ENCODE measurements at places on chromosomes 1 and 21.

- DNase-seq = no peak
These were observed 425 bp downstream of the DDR2 start for GRCh38 chr1:162632698-162633080.

GRCh38 chr1:212944229-212944901 lies 6.0 kb upstream of the VASH2 start:
- no peak for DNase-seq

- DNase-seq = no peak
These were observed 163.2 kb downstream of the ZBTB18 start for GRCh38 chr1:244214009-244214967.

DNA sequence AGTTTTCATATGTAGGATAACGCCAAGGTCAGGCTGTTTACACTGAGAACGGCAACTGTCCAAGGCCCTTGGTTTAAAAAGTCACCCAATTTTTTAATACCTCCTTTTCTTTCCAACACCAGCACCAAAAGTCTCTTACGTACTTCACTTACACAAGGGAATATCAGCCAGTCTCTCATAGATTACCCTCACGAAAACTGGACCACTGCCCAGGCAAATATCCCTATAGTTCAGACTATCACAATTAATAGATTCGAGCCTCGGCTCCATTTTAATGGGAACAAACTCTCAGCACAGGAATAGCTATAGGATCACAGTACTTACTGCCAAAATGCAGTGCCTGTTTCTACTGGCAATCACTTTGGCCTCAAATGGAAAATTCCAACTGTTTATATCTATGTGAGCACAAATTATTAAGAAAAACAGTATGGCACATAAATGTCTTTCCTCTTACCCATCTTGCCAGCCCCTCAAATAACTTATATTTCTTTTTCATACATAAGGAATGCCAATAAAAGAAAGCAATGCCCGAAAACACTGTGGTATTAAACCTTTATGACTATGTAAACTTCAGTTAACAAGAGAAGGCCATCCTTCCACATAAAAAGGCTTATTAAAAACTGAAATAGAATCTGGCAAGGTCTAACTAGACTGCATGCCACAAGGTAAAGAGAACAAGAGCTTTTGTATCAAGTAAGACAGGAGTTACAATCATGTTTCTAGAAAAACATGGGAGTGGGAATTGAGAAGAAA lies 97.8 kb downstream of the SLC45A1 start:
- DNase-seq = no peak

DNA sequence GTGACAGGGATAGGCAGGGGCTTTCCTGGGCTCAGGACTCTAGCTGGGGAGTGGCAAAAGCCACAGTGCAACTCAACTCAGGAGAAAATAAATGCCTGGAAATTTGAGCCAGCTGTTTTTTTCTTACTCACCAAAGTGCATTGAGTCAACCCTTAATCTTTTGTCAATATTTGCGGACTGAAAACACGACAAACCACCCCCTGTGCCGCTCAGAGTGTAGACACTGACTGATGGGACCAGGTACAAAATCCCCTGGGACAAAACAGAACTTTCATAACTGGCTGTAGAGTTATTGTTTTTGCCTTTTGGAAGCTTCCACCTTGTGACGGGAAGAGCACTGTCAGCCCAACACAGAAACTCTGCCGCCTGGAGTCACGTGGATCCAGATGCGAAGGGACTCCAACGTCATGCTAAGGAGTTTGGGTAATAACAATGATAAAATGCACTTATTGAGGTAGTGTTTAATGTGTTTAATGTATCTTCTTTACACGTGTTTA lies 164.6 kb downstream of the PLPP3 start:
- DNase-seq = no peak

DNA sequence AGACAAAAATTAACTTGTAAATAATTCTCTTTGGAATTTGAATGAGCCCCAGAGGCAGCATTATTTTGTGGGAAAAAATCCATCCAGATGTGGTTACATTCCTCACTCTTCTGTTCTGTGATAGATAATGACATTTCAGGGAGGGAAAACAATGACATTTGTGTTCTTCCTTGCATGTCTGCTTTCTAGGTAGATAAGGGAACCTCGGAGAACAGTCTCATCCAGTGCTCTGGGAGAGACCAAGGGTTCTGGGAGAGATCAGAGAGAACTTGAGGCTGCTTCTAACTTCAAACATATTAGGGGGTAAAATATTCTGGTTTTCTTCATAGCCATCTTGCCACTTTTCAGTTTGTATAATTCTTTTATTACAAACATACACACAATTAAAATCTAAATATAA lies 269.2 kb downstream of the NEGR1 start:
- DNase-seq = no peak

GRCh38 chr1:61388566-61388965 lies 306.2 kb downstream of the NFIA start:
- no peak for DNase-seq

DNA sequence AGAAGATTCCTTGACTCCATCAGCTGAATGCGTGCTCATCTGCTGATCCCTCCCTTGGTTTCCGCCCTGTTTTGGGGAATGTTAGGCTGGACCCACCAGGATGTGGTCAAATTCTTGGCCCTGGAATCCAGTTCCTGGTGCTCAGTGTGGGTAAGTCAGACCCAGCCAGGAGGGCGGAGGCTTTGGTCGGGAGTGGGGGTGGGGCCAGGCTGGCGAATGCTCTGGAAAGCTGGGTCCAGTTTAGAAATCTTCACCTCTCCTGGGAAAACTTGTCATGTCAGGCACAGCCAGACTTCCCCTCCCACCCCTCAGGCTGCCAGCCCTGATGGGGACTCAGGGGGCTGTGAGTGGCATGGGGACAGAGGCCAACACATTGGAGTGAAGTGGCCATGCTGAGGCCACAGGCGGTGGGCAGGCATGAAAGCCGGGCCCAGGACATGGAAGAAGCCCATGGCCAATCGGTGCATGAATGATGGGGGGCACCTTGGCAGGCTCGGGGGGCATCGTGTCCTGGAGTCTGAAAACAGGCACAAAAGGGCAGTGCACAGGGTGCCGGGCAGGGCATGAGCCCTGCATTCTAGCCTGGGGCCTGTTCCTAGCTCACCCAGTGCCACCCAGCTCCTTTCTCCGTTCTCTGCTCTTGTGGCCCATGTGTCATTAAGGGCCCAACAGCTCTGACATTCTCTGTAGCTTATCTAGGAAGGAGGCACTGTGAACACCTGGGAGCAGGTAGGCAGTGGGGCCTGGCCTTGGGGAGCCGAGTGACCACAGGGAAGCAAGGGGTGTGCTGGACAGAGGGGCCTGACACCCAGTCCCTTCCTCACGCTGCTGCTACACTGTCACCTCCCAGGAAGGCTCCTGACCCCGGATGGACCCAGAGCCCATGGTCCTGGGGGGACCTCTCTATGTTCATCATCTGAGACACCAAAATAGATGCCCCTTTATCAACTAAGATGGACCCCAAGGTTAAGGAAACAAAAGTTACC lies 14.6 kb upstream of the PADI1 start:
- no peak for DNase-seq

- DNase-seq = no peak
These were observed 276.1 kb downstream of the RPS6KC1 start for GRCh38 chr1:213327017-213327667.

DNA sequence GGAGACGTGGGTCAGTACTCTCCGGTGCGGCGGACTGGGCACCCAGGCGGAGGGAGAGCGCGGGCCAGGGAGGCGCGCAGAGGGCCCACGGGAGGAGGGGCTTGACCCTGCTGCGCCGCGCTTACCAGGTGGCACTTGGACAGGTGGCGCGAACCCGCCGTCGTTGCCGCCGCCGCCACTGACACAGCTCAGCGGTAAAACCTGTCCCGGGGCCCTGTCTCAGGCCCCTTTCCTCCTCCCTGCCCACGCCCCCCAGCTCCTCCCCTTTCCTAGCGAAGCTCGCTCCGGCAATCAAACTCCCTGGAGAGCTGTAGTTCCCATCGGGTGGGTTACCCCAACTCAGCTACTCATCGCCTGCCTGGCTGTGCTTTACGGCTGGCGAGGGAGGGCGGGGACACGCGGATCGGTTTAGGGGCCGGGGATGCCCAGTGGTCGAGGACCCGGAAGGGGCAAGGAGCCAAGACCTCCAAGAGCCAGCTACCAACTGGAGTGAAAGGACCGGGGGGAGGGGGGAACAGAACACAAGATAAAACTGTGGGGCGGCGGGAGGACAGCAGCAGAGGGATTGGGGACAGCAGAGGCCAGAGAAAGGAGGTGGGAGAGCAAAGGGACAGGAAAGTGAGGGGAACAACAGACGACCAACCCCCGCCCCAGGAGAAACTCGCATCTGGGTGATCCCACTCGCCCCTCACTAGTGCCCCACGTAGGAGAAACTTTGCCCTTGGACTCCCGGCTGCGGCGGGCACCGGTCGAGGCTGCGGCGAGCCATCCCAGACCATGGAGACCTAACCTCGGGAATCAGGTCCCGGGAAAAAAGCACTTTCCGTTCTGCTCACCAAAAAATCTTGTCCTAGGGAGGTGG lies 2.9 kb downstream of the GFI1 start:
- DNase-seq = no peak

DNA sequence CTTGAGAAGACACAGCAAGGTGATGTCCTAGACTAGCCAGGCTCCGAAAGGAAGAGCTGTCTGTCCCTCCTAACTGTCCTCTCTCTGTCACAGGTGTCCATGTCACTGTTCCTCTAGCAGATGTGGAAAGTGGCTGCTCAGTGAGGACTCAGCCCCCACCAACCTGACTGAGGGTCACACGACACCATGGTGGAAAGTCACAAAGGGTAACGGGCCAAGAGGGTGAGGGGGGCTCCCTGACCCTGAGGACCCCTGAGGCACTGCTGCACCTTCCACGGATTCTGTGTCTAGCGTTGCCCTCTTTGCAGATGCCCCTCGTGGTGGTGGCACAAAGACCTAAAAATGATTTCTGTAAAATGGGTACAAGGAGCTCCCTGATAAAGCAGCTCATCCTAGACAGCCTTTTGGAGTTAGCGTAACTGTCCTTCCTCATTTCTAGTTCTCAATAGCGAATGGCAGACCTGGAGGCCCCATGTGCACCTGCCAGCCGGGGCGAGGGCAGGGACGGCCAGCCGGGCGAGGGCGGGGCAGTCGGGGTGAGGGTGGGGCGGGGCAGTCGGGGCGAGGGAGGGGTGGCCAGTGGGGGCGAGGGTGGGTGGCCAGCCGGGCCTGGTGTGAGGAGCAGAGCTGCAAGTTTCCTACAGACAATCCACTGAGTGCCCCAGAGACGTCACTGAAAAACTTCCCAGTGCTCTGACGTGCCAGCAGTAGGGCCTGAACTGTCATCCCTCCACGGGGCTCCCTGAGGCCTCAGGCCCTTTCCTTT lies 23.4 kb downstream of the POFUT2 start:
- DNase-seq = no peak

DNA sequence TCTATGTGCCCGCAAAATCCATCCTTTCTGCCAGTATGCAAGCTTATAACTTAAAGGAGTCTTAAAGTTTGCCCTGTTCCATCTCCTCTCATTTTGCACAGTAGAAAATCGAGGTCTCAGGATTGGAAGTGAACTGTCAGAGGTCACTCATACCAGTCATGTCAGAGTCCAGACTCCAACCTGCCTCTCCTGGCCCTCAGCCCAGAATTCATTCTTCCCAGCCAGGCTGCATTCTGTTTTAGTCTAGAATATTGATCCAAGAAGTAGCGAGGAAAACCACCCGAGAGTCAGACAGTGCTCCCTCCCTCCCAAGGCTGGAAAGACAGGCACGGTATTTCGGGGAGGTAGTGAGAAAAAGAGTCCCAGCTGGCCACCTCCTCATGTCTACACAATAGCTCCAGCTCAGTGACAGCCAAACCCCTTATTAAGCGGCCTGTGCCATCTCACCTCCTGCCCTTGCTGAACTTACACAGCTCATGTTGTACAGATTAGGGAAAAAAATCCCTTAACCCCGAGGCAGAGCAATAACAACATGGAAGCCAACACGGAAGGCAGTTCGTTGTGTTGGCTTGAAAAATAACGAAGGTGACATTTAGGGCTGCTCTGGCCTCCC lies 89.4 kb downstream of the OMA1 start:
- no peak for DNase-seq

DNA sequence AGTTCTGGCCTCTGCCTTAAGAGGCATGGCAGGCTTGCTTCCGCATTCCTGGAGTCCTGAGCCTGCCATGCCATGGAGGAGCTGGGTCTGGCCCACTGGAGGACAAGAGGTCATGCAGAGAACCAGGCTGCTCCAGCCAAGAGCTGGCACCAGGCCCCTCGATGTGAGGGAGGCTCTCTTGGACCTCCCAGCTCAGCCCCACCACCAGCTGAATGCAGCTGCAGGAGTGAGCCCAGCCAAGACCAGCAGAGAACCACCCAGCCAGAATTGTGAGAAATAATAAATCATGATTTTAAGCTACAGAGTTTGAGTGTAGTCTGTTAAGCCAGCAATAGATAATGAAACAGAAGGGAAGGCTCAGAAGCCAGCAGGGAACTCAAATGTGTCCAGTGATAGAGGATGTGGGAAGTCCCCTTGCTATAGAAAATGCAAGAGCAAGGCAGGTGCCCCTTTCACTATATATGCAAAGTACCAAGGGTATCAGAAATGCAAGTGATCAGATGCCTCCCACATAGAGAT lies 118.4 kb downstream of the HIVEP3 start:
- no peak for DNase-seq

- no peak for DNase-seq
These were observed 188.6 kb downstream of the DSCAM start for GRCh38 chr21:40658311-40658710.

DNA sequence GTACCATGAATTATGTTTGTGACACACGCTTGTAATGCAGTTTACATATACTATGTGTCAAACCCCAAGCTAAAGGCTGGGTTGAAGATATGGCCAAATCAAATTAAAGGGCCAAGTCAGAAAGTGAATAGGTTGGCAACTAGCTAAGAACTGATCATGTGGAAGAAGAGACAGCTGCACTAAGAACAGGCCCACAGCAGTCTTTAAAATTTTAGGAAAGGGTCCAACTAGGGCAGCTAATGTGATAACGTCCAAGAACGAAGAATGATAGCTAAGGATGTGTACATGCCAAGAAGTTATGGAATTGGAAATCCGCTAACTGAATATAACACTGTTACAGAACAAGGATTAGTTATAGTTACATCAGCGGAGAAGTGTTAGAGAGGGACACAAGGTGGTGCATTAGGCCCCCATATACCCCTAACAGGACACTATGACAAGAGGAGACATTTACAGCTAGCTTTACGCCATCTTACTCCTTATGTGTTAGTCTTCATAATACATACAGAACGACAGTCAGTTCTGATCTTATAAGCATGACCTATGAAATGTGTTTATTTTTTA lies 6.5 kb upstream of the RNF2 start:
- DNase-seq = no peak

GRCh38 chr1:30302858-30303257 lies 420.5 kb downstream of the MATN1 start:
- DNase-seq = no peak

- DNase-seq = no peak
These were observed 131.6 kb downstream of the RRAGC start for GRCh38 chr1:38727684-38728584.

- DNase-seq = no peak
These were observed 93.9 kb upstream of the PRMT6 start for GRCh38 chr1:106962591-106962990.

- DNase-seq = no peak
These were observed 979 bp downstream of the S100A9 start for GRCh38 chr1:153358691-153358975.

GRCh38 chr1:36590771-36591170 lies 108.1 kb upstream of the CSF3R start:
- DNase-seq = no peak

- DNase-seq = no peak
These were observed 100.2 kb upstream of the COG2 start for GRCh38 chr1:230542054-230542453.

GRCh38 chr1:52771384-52771783 lies 45.1 kb downstream of the ZYG11B start:
- no peak for DNase-seq
